Ascending aorta (tissue), 2 donors: ENCODE measurements at places on chromosomes 12 and 14.

DNA sequence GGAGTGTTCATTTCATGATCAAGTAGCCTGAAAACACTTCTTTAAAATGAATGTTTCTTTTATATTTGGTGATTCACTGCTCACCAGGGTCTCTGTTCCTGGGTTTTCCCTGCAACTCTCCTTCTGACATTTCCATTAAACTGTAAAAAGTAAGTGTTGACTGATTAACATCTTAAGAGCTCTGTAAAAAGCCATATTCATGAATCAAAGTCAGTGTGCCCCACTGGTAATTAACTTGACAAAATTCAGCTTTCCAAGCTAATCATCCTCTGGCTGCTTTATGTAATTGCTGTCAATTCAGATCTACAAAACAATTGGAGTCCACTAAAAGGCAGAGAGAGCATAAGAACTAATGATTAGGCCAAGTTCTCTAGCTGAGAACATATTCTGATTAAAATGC is 41.6 kb downstream of the CNTN1 start:
- DNase-seq: no peak

DNA sequence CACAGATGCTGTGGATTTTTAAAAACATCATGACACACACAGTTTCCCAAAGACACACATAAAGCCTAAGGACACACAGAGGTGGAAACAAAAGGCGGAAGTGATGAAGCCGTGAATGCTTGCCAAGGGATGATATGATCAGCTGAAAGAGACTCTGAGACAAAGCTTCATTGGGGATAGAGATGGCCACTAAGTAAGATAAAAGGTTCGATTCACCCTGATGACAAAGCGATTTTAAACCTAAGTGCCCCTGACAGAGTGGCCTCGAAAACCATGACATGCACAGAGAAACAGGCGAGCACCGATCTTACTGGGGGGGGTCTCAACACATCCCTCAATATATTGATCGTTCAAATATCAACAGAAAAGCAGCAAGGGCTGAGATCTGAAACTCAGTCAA is 20.3 kb upstream of the EIF5 start:
- DNase-seq: no peak

GRCh38 chr12:40898505-40898904 is 206.3 kb downstream of the CNTN1 start:
- no peak for DNase-seq

DNA sequence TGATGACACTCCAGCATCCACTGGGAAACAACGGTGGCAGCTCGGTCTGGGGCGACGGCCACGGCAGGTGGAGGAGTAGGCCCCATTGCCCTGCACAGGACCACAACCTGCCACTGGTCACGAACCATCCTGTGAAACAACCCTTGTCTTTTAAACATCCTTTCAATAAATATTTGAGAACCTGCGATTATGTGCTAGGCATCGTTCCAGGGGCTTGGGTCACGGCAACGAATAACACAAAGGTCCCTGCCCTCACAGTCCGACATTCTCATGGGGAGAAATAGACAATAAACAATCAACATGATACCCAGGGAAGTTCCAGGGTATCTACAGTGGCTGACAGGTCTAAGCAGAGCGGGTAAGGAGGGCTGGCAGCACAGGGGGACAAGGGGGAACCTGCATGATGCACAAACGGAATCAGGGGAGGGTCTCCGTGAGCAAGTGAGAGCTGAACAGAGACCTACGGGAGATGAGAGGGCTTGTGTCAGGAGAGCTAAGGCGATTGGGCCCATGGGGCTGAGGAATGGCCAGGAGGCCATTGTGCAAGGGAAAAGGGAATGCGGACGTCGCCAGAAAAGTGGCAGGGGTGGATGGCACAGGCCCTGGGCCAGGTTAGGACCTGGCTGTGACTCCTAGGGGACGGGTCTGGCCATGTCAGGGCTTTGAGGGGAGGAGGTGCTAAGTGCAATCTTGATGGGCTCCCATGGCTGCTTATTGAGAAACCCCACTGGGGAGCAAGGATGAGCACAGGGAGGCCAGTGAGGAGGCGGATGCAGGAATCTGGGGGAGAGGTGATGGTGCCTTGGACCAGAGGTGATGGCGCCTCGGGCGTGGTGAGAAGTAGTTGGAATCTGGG is 9.7 kb downstream of the SCARB1 start:
- DNase-seq: no peak

DNA sequence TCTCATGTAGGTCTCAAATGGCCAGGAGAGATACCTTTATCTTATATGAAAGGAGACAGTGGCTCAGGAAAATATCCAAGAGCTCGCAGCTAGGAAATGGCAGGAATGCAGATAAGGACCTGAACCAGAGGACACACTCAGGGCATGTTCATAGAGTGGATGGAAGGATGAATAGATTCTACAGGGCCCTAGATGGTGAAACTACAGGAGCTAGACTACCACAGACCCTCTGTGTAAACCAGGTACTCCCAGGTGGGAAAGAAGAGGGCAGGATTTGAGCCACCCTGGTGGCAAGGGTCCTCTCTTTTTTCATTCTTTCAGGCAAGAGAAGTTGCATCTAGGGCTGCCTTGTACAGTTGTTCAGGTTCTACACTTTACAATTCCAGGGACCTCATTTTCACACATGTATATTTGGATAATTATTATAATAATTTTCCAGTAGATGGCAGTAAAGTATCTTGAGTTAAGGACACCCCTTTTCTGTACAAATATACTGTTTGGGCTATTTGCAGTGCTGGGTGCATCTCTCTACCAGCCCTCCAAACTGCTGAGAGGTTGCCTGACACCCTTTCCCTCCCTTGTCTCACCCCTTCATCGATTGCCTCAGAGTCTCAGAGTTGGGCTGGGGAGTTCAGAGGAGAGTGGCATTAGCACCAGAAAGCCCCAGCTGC is 10.5 kb upstream of the ZDHHC22 start:
- no peak for DNase-seq

GRCh38 chr14:31449971-31450610 is 7.2 kb downstream of the DTD2 start:
- no peak for DNase-seq

- DNase-seq: no peak
Measured at GRCh38 chr12:81221681-81222080, 143.8 kb downstream of the ACSS3 start.

DNA sequence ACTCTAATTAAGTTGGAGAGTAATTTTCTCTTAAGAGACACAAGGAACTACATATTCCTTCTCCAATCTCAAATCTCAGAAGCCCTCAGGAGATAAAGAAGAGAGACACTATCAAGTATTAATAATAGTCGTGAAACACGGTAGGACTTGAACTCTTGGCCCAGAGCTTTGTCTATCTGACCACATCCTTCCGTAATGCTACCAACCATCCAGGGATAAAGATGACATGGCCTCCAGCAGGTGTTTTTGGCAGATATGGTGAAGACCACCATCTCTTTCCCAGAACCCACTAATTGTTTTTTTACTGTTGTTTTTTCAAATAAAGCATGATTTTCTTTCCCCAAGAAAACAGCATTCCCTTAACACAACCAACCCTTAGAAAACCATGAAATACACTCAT is 3.4 kb downstream of the ZNF384 start:
- DNase-seq: no peak

DNA sequence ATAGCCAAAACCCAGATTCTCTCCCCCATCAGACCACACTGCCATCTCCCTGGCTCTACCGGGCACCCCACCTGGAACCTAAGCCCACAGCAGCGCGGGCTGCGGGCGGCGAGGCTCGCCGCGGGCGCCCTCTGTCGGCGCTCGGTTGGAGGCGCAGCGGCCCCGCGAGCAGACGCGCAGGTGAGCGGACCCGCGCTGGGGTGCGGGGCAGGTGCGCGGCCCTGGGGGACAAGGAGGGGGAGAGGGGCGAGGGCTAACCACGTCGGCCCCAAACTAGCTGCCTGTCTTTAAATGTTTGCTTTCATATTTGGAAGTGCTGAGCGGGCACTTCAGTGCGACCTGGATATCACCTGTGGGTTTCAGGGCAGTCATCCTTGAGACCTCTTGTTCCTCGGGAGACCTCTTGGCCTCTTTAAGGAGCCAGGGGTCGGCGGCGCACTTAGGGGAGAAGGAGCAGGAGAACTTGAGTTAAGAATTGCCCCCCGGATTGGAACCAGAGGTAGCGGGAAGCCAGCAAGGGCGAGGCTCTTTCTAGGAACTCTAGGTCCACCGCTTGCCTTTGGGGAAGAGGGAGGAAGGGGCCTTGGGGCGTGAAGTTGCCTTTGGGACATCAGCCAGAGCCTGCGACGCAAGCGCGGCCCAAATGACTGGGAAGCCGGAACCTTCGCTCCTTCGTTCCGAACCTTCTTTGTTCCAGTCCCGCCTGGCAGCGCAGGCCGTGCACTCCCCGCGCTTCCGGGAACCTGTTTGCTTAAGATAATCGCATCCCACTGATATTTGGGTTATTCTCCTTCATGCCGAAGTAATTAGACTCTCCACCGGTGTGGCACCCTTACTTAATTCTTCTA is 78.7 kb downstream of the NEDD1 start:
- no peak for DNase-seq

GRCh38 chr12:86331012-86331411 is 74.8 kb upstream of the MGAT4C start:
- no peak for DNase-seq

- DNase-seq: no peak
Measured at GRCh38 chr12:13811061-13811460, 170.3 kb downstream of the GRIN2B start.

DNA sequence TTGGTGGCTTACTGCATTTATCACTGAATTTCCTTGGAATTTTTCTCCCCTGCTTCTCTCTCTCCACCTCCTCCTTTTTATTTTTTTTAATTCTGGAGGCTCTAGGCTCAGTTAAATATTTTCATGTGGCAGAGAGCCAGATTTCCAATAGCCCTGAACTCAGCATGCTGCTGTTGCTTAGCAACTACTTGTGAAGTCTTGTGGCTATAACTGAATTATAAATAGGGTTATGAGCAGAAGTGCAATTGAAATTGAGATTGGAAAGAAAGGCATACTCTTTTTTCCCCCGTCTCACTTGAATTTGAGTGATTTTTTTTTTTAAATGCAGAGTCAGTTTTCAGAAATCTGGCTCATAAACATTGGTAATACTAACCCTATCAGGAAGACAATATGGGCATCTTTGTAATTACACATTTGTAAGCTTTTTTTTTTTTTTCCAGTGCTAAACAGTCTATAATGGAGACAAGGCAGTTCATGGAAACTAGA is 38.3 kb downstream of the ATF7IP start:
- no peak for DNase-seq

- no peak for DNase-seq
Measured at GRCh38 chr12:30251546-30251945, 444.1 kb downstream of the IPO8 start.

DNA sequence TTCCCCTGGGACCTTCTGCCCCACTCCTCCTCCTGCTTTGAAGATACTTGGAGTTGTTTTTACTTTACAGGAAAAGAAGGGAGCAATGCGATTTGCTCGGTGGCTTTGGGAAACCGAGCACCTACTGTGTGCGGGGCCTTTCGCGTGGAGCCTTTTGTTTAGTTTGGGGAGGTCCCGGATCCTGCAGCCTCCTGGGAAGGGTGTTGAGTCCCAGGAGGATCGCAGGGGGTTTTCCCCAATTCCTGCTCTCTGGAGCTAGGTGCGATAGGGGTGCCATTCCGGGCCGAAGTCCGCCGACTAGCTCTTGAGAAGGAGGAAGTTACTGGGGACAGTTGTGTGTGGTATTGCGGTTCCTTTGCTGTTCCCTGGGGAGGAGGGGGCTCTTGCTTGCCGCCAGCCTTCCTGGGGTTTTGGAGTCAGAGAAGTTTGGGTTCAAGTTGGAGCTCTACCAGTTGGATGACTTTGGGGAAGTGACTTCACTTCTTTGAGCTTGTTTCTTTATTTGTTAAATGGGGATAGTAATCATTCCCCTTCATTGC is 1.1 kb downstream of the BRI3BP start:
- DNase-seq: no peak

DNA sequence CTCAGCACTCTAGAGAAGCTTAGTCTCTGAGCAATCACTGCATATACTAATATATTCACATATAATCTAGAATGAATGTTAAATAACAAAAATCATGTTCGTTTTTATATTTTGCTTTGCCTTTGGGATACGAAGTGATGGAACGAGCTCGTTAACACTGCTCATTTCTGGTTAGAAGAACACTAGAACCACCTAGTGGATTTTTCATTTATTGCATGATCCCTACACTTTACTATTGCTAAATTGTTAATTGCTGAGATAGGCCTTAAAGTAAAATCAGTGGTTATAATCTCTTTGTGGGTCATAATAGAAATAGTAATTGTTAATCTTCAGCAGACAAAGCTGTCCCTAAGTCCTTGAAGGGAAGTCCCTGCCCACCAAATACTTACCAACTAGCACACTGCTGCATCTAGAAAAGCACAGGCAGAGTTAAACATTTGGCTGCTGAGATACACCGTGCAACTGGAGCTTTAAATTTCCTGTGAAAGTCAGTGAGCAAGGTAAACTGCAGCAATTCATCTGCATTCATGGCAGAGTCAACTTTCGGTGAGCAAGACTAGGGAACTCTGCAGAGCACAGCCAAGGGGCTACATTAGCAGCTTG is 353.7 kb downstream of the APAF1 start:
- DNase-seq: no peak

GRCh38 chr14:22657861-22658260 is 13.7 kb upstream of the OR6J1 start:
- DNase-seq: no peak

- no peak for DNase-seq
Measured at GRCh38 chr14:68111097-68111852, 291.7 kb downstream of the RAD51B start.

DNA sequence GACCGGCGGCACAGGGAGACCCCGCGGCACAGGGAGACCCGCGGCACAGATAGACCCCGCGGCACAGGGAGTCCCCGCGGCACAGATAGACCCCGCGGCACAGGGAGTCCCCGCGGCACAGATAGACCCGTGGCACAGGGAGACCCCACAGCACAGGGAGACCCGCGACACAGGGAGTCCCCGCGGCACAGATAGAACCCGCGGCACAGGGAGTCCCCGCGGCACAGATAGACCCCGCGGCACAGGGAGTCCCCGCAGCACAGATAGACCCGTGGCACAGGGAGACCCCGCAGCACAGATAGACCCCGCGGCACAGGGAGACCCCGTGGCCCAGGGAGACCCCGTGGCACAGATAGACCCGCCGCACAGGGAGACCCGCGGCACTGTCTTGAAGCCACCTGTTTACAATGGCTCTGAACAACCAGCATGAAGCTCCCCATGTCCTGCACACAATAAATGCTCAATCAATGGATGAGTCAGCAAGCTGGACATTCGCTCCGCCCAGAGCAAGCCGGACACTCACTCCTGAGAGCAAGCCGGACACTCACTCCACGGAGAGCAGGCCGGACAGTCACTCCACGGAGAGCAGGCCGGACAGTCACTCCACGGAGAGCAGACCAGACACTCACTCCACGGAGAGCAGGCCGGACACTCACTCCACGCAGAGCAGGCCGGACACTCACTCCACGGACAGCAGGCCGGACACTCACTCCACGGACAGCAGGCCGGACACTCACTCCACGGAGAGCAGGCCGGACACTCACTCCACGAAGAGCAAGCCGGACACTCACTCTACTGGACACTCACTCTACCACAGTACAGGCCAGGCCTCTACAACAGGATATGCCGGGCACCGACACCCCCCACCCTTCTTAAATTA is 121.9 kb downstream of the RFLNA start:
- no peak for DNase-seq

GRCh38 chr12:1760566-1761382 is 59.6 kb upstream of the LRTM2 start:
- DNase-seq: no peak
